Fibroblast of lung (primary cell): ENCODE measurements at places on chromosomes 7 and 10.

- DNase-seq, result no peak
Observed at GRCh38 chr7:130932667-130933432, 198.8 kb upstream of the KLF14 start.

- DNase-seq, result no peak
Observed at GRCh38 chr7:29322023-29322712, 127.6 kb downstream of the CHN2 start.

DNA sequence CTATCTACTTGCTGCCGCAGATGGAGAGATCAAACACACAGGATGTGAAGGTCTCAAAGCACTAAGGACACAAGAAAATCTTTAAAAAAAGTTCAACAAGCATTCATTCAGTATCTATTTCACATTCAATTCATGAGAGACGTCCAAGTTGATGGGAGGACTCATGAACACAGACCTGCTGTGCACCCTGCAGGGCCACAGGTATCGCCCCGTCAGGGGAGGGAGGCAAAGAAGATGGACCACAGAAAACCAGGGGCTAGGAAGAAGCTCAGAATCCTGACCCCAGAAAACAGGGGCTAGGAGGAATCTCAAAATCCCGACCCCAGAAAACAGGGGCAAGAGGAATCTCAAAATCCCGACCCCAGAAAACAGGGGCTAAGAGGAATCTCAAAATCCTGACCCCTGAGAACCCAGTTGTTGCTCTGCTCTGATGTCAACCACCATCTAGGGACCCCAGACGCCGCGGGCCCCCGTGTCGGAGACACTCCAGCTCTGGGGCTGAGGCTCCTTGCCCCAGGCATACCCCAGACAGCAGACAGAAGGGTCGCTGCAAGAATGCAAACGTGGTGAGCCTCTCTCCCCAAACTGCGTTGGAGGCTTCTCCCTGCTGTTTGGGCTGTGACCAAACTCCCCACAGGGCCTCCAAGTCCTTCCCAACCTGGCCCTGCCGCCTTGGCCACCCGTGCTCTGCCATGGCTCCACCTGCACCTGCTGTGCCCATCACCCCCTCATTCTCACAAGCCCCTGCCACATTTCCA is 197.6 kb downstream of the DIP2C start:
- DNase-seq, result no peak

DNA sequence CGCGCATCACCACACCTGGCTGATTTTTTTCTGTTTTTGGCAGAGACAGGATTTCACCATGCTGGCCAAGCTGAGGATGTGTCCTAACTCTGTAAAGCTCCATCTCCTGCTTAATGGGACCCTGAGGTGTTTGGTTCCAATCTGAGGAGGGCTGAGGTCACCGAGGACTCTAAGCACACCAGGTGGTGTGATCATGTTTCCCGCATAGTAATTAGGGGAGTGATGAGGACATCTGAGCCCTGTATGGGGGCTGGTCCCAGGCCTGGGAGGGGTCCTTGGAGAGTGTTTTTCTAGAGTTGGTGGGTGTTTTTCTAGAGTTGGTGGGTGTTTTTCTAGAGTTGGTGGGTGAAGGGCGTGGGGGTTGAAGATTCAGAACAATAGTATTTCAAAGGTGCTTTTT is 3.0 kb upstream of the ABHD11 start:
- DNase-seq, result no peak
